ENCODE measurements at places on chromosomes 2 and 18. TPM values are rescaled to one million over a fixed set of nuclear protein-coding genes. Genes with fewer than 3 reads are reported as not detected.

Gene RNF125
- 8.6 TPM for total RNA-seq

GRCh38 chr2:172248785-172249187 lies 146.1 kb upstream of the DLX2 start:
- DNase-seq: no peak

- no peak for DNase-seq
Measured at GRCh38 chr2:22894761-22895160, 490.2 kb upstream of the KLHL29 start.

Gene GLI2
- total RNA-seq: 11.4 TPM

Measured in skin of body (tissue), 3 donors.